Stimulated activated CD4-positive, alpha-beta T cell treated with anti-CD3 and anti-CD28 coated beads, TNF-alpha, amount 100 ng/mL, for 48 hours (primary cell): ENCODE measurements at places on chromosomes 3 and 15.
A peak's percentile ranks its signal among the peaks of the same experiment; 100 is the strongest.

- DNase-seq: no peak
These were observed 941 bp upstream of the SLC26A6 start for GRCh38 chr3:48636149-48636655.

DNA sequence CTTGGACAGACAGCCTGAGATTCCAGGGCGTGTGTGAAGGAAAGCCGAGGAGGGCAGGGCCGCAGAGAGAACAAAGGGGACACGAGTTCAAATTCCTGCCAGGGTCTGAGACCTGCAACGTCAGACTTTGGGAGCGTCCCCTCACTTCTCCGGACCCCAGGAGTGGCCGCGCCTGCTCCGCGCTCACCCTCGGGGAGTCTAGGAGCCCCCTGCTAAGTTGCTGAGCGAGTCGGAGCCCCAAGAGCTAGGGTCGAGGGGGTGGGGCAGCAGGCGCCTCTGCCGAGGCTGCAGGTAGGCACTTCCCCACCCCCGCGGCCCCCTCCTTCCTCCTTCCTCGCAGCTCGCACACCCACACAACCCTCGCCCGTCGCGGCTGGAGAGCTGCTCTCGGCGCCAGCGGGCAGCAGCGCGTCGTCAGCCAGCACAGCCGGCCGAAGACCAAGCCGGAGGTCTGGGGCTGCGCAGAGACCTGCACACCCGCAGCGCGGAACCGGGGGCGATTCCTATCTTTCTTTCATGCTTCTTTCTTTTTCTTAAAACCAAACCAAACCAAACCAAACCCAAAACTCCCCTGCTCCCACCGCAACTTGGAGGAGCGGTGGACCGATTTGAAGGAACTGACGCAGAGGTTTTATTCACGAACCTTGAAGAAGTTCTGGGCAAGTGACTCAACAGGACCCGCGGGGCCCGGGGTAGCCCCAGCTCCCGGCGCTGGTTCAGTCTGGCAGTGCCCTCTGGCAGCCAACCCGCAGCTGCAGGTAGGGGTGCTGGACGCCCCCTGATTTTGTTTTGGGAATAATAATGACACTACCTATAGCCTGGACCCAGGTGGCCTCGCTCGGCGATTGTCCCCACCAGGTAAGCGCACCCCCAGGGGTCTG is at the start of gene ANKRD34C:
TSS of gene ANKRD34C (plus strand) at position 352 of the 881 bp plus-strand sequence. CDS start 10,563 bp downstream, outside the sequence.
- DNase-seq: no peak

- DNase-seq: no peak
These were observed 461 bp upstream of the FNDC3B start for GRCh38 chr3:172038798-172039435.

GRCh38 chr3:69925506-69925905 is 74.0 kb upstream of the SAMMSON start:
- no peak for DNase-seq

DNA sequence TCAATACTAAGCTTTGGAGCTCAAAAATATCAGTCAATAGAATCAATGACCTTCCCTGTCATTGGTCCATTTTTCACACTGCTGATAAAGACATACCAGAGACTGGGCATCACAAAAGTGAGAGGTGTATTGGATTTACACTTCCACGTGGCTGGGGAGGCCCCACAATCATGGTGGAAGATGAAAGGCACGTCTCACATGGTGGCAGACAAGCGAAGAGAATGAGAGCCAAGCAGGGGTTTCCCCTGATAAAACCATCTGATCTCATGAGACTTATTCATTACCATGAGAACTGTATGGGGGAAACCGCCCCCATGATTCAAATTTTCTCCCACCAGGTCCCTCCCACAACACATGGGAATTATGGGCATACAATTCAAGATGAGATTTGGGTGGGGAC is 81.9 kb downstream of the ANXA2 start:
- DNase-seq: no peak

DNA sequence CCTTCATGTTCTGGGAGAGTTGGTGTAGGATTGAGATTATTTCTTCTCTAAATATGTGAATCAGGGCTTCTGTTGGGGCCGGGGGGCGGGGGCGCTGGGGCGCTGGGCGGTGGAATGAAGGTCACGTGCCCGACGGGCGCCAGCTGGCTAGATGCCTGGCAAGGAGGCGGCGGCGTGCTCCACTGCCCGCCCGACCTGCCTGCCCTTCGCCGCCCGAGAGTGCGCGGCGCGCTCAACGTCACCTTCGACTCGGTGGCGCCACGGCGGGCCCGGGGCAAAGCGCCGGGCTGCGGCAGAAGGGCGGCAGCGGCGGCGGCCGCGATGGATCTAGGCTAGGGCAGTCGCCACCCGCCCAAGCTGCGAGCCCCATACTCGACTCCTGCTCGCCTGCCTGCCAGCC is 47.0 kb upstream of the LHFPL4 start:
- DNase-seq: no peak

DNA sequence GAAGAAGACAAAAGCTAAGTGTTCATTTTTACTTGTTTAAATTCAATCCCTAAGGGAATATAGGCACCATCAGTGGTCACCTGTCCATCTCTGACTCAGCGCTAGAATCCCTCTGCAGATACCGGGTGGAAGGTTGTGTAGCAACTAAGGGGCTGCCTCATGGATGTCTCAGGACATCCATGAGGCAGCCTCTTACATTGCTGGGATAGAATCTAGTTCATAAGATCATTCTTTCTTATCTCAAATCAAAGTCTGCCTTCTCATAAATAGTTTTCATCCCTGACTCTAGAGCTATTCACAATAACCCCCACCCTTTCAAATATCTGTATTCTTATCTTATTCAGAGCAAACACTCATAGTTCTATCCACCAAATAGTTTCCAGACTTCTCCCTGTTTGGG is 38.1 kb downstream of the HSPBAP1 start:
- no peak for DNase-seq

DNA sequence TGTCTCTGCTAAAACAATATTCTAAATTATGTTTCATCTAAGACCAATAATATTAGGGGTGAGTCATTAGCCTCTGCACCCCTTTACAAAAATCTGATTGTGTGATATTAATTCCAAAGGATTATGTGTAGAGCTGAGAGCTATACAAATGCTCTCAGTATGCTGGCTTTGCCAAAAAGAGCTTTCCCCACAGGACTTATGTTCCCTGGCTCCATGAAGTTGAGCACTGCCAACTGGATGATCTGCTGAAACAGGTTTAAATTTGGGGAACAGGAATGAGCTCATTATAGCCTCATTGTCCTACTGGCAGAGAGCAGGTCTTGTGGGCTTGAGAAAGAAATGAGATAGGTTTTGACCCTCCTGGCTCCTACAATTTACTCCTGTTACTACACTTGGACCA is 347.8 kb upstream of the LMCD1 start:
- no peak for DNase-seq

- DNase-seq: peak; percentile 45
These were observed 32.6 kb downstream of the RBM5 start for GRCh38 chr3:50121072-50122032.

- DNase-seq: no peak
These were observed 78.7 kb downstream of the DAPK2 start for GRCh38 chr15:63967616-63968015.

DNA sequence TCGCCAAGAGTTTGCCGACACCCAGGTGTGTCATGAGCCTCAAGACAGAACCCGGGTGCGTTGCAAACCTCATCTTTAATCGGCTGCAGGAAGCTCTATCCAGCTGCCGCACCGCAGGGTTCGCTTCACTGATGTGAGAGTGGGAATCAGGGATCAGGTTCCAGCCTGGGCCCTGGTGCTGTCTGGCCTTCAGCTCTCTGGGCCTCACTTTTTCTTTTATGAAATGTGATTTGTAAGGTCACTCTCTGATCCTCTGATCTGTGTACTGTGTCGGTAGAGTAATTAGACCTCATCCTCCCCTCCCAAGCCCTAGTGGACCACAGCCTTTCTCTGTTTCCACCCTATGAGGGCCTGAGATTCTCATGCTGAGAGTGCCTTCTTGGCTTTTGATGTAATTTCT is 202.8 kb upstream of the UBE2E1 start:
- DNase-seq: no peak

DNA sequence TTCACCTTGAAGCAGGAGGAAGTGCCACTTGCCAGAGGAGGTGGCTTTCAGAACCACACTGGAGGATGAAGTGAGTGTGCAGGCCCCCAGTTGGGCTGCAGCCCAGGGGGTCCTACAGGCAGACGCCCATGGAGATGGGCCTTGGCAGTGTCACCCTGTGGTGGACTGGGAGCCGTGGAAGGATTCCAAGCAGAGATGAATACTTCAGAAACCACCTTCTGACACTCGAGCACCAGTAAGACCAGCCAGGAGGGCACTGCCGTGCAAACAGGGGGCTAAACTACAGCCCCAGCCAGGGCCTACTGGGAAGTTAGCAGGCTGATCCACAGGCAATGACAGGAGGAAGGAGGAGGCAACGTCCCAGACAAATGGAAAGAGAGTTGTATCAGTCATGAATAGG is 55.4 kb downstream of the VGLL4 start:
- no peak for DNase-seq

DNA sequence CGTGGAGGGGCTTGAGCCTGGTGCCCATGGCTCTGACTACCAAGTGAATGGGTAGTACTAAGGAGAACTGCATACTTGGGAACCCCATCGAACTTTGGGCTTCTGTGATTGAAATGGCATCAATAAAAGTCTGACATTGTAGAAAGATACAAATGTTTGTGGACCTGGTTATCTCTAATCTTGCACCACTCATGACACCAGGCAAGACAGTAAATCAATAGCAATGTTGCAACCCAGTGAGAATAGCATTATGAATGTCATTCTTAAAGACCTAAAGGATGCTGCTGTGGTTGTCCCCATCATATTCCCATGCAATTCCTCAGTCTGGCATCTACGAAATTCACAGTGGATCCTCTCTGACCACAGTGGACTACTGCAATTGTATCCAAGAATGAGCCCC is 233.6 kb upstream of the LYSMD4 start:
- DNase-seq: no peak

DNA sequence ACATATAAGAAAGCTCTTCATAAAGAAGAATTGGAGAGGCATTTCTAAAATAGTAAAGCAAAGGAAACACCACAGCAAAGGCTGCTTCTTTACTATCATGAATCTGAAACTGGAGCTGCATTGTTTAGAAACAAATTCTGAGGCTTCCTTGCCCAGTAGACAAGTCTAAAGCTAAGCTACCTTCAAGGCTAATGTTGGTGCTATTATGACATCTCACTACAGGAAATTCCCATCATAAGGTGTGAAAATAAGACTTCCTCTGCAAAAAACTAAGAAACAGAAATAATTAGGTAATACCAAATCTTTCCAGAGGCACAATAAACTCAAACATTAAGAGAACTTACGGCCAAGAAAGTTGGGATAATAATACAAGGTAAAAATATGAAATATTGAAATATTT is 89.9 kb upstream of the P3H2 start:
- no peak for DNase-seq

- no peak for DNase-seq
These were observed 33.1 kb downstream of the CRTAP start for GRCh38 chr3:33146791-33147445.

- no peak for DNase-seq
These were observed 26.0 kb upstream of the CA12 start for GRCh38 chr15:63407612-63408011.

- DNase-seq: no peak
These were observed 255.3 kb upstream of the IL12A start for GRCh38 chr3:159733194-159733860.

GRCh38 chr3:103009609-103010008 is 574.8 kb downstream of the ZPLD1 start:
- no peak for DNase-seq

- no peak for DNase-seq
These were observed 73.1 kb upstream of the SPATA12 start for GRCh38 chr3:56987238-56987895.

- no peak for DNase-seq
These were observed 822 bp upstream of the FBN1 start for GRCh38 chr15:48646331-48646730.

DNA sequence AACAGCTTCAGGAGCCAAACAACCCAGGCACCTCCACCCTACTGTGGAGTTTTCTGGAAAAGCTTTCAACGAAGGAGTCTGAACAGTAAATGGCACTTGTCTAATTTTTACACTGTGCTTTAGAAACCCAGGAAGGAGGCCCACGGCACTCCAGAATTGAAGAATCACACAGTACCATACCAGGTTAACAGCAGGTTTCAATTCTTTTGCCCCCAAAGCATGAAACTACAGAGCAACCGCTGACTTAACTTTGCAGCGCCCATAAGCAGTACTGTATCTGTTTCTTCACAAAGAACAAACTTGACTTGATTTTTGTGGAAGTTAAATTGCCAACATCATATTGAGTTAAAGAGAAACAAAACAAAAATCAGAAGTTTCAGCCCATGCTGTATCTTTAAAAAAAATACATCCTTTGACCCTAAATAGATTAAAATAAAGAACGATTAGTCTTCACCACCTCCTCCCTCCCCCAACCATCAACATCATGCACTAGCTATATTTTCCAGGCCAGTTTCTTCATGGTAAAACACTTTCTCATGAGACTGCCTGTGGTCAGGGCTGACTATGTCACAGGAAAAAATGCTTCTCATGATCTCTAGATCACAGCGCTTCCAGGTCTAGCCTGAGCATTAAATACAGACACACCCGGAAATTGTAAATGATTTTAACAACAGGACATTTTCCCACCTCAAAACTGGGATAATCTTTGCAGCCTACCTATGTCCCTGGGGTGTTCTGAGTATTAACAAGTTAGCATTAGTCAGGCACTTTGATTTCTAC is 456.3 kb downstream of the FOXP1 start:
- no peak for DNase-seq

GRCh38 chr3:58419780-58420507 is 13.7 kb downstream of the PDHB start:
- no peak for DNase-seq
